ENCODE measurements at places on chromosomes 6 and 20.

- no peak for DNase-seq
Measured at GRCh38 chr6:152094992-152095592, 287.6 kb downstream of the ESR1 start.

GRCh38 chr6:167099707-167100106 is 23.2 kb upstream of the CCR6 start:
- no peak for DNase-seq

- no peak for DNase-seq
Measured at GRCh38 chr6:168007592-168008338, 10.3 kb downstream of the KIF25 start.

DNA sequence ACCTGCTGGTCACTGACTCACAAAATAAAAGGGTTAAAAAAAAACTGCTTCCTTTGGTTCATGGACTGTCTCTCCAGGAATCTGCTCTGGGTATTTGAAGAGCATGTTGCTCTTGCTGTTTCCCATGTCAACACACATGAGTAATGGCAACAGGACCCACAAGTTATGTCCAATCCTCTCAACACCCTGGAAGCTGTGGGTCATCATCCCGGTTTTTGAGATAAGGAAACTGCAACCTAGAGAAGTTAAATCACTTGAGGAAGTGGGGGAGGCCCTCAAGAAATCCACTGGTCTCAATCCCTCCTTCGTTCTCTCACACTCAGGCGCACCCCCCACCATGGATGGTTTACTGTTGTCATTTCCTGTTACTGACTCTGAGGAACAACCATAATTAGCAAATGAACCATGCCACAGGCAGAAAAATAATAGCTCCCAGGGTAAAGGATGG is 12.4 kb downstream of the MAP1LC3A start:
- no peak for DNase-seq

- no peak for DNase-seq
Measured at GRCh38 chr6:107968081-107968480, 10.1 kb upstream of the SEC63 start.

Measured in substantia nigra (tissue), 51 donors.